NCI-H2227 treated with DMSO at 0.1 percent for 48 hours (cell line): ENCODE measurements at places on chromosomes 6 and 20.

DNA sequence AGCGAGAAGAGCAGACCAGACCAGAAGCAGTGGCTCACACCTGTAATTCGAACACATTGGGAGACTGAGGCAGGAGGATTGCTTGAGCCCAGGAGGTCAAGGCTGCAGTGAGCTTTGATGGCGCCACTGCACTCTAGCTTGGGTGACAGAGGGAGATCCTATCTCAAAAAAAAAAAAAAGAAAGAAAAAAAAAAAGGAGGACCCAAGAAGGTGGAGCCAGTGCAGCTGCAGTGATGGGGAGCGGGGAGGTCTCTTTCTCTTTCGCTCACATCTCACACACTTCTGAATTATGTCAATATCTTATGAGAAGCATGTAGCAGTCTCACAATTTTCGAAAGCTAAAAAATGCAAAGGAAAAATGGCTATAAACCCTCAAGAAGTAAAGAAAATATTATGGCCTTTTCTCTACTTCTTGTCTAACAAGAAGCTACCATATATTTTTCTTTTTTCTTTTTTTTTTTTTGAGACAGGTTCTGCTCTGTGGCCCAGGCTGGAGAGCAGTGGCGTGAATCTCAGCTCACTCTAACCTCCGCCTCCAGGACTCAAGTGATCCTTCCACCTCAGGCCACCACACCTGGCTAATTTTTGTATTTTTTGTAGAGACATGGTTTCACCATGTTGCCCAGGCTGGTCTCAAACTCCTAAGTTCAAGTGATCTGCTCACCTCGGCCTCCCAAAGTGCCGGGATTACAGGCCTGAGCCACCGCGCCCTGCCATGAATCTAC lies 3.8 kb upstream of the SPO11 start:
- DNase-seq, result no peak

DNA sequence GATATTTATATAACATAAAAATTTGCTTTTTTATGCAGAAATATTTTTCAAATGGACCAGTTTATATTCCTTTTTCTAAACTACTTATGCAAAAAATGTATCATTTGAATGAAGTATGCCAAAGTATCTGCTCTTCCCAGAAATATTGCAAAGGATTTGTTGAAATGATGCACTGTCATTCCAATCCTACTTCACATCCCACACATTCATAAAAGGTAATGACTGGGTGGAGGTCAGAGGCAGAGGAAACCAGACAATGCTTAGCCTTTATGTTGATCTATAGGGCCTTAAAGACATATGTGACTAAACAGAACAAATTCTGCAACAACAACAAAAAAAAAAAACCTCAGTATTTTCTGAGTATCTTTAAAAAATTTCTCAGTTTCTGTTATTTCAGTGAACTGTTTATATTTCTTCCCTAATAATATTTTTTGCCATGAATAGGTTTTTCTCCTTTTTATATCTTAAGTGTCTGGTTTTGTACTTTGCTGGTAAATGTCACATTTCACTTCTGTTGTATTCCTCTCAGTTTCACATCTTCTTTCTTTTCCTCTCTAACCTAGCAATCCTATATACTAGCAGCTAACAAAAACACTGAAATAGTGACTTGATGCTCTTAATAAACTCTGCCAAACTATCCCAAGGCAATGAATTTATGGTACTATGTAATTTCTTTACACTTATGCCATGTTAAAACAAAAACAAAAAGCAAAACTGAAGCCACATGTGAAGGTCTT lies 374.1 kb downstream of the BCKDHB start:
- DNase-seq, result no peak

DNA sequence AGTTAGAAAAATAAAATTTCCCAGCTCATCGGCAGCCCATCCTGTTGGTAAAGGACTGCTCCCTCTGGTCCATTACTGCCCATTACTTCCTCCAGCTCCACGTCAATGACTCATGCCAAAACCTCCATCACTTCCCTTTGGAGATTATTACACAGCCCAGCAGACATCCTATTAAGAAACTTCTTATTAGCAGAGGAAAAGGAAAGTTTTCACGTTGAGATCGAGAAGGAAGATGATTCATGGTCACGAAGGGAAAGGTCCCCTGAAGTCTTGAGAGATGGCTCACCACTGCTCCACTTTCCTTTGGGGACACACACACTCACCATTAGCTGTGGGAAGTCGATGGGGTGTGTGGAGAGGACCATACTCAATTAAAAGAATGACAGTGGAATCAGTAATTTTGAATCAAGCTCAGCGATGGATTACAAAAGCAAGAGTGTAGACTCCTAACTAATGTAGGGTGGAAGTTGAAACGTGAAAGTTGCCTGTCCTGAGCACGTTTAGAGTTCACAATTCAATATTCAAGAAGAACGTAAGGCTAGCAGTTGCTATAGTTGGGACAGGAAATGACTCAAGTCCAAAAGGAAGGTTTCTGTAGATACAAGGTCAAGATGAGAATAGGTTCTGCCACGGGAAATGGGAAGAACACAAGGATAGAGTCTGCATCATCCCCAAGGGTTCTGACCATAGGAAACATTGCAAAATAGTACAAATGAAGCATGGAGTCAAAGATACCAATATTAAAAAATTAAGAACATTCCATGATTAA lies 21.6 kb downstream of the SASH1 start:
- no peak for DNase-seq

- no peak for DNase-seq
Measured at GRCh38 chr6:139569566-139569965, 195.1 kb upstream of the CITED2 start.

GRCh38 chr6:134111062-134111677 lies 58.7 kb upstream of the SLC2A12 start:
- DNase-seq, result no peak

DNA sequence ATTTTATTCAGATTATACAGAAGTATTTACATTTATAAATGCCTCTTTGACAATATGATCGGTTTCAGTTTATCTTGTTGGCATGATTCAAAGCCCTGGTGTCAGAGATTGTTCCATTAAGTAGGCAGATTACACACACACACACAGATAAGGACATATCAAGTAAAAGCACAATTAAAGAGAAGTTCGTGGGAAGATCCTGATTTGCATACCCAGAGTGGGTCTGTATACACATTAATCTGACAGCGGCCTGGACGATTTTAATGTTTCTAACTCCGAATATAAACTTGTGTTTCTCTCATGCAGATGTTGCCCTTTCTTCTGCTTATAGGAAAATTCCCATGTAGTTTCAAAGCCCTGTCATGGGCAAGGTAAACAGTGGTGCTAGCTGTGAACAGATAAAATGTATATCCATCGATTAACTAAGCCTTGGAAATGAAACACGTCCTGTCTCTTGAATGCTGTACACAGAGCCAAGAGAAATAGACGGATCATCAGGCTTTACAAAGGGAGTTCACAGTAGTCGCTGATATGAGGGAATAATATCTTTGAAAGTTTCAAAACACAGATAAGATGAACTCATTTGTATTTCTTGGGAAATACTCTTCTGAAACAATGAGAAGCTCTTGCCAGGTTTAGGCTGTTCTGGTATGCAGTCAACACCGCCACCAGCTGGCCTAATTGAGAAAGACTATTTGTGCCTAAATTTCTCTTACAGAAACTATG lies 108.2 kb upstream of the GMDS start:
- peak; percentile 52 for DNase-seq

DNA sequence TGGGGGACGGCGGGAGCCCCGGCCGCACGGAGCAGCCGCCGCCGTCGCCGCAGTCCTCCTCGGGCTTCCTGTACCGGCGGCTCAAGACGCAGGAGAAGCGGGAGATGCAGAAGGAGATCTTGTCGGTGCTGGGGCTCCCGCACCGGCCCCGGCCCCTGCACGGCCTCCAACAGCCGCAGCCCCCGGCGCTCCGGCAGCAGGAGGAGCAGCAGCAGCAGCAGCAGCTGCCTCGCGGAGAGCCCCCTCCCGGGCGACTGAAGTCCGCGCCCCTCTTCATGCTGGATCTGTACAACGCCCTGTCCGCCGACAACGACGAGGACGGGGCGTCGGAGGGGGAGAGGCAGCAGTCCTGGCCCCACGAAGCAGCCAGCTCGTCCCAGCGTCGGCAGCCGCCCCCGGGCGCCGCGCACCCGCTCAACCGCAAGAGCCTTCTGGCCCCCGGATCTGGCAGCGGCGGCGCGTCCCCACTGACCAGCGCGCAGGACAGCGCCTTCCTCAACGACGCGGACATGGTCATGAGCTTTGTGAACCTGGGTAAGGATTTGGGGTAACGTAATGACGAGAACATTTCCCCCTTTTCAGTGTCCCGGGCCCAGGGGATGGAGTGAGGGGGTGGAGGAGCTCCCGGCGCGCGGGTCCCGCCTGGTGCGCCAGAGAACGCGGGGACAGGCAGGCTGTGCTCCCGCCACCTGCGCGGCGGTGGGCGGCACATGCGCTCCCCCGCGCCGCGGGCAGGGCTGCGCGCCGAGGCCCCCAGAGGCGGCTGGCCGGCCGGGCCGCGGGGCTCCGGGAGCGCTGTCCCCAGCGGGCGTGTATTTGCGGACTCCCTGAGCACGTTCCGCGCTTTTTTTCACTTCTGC lies 1.4 kb downstream of the BMP6 start:
- no peak for DNase-seq

- DNase-seq, result no peak
Measured at GRCh38 chr6:14957355-14958059, 288.4 kb upstream of the JARID2 start.

DNA sequence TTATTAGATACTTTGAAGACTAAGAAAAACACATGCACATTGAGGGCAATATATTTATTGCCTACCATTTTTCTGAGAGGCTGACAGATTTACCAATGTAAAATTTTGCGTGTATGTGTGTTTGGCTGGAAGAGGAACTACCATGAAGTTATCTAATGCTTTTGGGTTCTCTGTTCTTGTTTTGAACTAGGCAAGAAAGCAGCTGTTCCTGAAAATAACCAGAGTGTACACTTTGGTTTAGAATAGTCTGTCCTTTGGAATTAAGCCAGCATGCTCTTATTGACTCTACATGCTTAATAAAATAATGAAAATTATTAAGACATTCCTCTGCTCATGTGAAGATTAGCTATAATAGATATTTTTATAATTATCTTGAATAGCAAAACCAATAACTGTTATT lies 129.2 kb downstream of the MYB start:
- DNase-seq, result no peak

- no peak for DNase-seq
Measured at GRCh38 chr20:60569116-60569515, 610.9 kb downstream of the CDH26 start.

DNA sequence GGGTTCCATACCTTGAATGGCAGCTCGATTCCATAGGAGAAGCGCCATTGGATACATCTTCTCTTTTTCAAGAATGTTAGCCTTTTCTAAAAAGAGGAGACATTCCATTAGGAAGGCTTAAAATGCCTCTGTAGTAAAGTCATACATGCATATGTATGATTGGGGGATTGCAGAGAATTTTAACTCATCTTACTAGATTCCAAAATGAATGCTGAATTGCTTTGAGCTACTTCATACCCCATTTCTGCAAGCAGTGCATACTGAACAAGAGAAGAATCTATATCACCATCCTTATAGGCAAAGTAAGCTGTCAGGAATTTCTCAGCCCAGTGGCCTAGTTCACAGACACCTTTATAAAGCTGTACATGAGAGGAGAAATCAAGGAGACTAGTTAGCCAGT lies 80.3 kb downstream of the NDUFAF5 start:
- DNase-seq, result no peak

- DNase-seq, result no peak
Measured at GRCh38 chr6:16471222-16471909, 233.0 kb downstream of the GMPR start.

DNA sequence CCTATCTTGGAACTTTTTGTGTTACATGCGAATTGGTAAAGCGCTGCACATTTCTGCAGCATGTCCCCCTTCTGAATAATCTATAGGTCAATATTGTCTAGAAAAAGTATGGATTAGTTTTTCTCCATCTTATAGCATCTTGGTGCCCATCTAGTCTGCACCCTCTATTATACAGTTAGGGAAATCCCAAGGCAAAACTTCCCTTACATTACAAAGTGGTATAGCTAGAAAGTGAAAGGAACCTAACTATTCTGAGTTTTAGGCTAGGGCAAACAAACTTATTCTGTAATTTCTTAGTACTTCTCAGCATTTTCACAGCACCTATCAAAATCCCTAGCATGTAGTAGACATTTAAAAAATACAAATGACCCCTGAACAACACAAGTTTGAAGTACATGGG lies 133.5 kb upstream of the CCDC28A start:
- DNase-seq, result no peak

DNA sequence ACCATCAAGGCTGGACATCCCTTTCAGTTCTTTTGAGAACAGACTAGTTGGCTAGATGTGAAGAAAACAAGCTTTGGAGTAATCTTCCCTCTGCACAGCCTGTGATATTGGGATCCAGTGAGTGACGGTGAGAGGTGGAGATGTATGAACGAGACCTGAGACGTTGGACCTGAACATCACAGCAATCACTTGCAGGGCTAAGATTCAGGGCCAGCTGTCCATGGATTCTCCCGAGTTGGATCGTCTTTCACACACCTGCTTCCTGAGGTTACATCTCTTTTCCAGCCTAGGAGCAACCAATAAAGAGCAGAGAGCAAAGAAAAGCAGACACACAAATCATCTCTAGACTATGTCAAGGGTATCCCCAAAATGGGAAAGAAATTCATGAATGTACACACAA lies 30.0 kb upstream of the TMEM14A start:
- no peak for DNase-seq

- no peak for DNase-seq
Measured at GRCh38 chr6:8570256-8570920, 135.0 kb upstream of the SLC35B3 start.

- DNase-seq, result no peak
Measured at GRCh38 chr20:33291830-33292355, 8.9 kb downstream of the BPIFB1 start.

DNA sequence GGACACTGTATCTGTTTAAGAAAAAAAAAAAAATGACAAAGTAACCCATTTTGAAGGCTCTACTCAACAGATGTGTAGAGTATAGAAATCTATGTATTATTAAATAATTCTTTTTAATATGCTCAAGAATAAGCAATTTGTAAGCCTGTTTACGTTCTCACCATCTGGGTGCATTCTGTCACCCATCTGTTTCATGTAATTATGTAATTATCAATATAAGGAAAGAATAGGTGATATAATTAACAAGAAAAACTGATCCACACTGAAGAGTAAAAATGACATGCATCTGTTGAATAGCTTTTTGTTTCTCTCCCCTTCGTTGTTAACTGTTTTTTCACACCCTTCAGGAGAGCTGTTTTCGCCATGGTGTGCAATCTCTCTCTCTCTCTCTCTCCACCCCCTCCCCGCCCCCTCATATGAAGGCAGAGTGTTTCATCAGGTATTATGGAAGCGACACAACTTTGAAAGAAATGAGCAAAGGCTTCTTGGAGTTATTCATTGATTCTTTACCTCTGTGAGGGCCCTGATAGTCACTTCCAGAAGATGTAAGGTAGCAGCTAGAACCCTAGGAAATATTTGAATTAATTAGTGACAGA lies 154.3 kb upstream of the INSM1 start:
- DNase-seq, result no peak
